Activated CD4-positive, alpha-beta T cell treated with anti-CD3 and anti-CD28 coated beads for 24 hours (primary cell): ENCODE measurements at places on chromosomes 13 and 19.

DNA sequence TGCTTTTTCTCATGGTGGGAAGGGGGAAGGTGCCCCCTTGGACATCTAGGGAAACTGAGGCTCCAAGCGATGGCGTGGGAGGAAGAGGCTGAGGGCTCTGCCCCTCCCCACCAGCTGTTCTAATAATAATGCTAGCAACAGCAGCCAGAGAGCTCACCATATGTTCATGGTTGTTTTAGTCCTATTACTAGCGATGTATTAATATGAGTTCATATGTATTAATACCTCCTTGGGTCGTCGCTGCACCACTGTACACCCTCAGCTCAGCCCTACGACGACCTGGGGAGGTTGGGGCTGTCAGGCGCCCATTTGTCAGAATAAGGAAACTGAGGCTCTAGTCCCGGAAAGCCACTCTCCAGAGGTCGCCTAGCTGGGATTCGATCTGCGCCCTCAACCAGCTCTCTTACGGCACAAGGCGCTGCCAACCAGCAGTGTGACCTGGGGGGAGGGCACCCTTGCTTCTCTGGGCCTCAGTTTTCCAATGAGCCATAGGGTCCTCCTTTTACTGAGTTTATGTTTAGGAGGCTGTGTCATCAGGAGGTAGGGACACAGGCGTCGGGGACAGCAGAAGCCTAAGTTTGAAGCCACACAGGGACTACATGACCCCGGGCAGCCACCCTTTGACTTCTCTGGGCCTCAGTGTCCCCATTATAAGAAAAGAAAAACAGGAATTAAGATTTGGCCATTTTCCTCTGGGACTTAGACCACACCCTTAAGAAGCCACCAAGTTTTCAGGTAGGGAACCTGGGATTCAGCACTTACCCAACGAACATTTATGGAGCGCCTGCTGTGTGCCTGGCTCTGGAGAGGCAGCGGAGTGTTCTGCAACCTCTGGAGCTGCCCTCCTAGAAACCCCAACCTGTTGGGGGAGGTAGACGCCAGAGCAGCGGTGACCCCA lies 664 bp downstream of the MAST3 start:
- DNase-seq = no peak

DNA sequence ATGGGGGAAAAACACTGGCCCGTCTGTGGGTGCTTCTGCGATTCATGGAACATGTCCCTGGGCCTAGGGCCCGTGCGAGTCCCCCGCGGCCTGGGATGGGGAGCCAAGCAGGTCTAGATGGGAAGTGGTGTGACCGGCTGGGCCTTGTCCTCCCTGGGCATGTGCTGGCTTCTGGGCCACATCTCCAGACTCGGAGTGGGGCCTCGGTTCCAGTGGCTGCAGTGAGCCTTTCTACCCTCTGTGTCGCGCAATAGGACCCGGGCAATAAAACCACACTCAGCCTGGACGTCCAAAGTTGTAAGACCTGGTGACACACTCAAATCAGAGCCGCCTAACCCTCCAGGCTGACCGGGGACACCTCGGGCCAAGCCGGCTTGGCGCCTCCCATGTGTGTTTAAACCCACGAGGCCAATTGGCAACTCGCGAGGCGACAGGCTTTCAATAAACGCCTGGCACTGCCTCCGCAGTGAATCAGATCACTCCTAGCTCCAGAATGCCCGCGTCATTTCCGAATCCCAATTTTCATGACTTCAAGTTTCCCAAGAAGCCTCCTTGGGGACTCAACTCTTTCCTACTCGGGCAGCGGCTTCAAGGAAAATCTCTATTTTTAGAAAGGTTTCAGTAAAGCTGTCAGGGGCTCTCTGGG lies 57.3 kb downstream of the KLF2 start:
- DNase-seq = no peak

GRCh38 chr13:23822252-23822824 lies 66.9 kb downstream of the MIPEP start:
- DNase-seq = no peak

- no peak for DNase-seq
Measured at GRCh38 chr13:60412909-60413616, 16.0 kb downstream of the TDRD3 start.

DNA sequence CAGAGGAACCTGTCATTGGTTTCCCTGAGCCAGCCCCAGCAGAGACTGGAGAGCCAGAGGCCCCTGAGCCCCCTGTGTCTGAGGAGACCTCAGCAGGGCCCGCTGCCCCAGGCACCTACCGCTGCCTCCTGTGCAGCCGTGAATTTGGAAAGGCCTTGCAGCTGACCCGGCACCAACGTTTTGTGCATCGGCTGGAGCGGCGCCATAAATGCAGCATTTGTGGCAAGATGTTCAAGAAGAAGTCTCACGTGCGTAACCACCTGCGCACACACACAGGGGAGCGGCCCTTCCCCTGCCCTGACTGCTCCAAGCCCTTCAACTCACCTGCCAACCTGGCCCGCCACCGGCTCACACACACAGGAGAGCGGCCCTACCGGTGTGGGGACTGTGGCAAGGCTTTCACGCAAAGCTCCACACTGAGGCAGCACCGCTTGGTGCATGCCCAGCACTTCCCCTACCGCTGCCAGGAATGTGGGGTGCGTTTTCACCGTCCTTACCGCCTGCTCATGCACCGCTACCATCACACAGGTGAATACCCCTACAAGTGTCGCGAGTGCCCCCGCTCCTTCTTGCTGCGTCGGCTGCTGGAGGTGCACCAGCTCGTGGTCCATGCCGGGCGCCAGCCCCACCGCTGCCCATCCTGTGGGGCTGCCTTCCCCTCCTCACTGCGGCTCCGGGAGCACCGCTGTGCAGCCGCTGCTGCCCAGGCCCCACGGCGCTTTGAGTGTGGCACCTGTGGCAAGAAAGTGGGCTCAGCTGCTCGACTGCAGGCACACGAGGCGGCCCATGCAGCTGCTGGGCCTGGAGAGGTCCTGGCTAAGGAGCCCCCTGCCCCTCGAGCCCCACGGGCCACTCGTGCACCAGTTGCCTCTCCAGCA lies 4.2 kb downstream of the ZNF574 start:
- no peak for DNase-seq

DNA sequence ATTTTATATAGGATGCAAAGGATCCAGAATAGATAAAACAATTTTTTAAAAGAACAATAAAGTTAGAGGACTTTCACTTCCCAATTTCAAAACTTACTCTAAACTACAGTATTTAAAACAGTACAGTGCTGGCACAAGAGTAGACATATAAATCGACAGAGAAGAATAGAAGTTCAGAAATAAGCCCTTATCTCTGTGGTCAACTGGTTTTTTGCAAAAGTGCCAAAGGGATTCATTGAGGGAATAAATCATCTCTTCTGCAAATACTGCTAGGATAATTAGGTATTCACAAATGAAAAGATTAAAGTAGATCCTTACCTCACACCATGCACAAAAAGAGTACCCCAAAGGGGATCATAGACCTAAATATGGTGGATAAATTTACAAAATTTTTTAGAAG lies 431.0 kb upstream of the HTR2A start:
- no peak for DNase-seq

- no peak for DNase-seq
Measured at GRCh38 chr13:80006940-80007339, 334.0 kb downstream of the SPRY2 start.

DNA sequence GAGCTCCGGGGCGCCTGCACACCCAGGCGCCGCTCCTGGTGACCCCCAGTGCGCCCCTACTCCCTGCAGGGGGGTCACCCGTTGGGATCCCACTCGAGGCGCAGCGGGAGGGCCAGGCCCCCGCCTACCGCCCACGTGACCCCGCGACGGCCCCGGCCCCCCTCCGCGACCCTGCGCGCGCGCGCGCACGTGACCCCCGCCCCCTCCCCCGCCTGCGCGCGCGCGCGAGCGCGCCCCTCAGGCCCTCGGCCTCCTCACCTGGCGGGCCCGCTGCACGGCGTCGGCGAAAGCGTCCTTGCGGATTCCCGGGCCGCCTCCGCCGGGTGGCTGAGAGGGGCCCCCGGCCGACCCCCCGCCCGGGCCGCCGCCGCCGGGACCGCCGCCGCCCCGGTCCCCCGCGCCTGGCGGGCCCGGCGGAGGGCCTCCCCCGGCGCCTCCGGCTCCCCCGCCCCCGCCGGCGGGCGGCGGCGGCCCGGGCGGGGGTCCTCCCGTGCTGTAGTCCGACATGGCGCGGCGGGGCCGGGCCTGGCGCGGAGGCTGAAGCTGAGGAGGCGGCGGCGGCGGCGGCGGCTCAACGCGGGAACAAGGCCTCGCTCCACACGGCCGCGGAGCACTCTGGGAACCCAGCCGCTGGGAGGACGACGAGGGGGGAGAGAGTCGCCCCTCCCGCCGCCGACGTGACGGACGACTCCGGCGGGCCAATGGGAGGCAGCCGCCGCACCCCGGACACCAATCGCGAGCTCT lies at the start of gene KHSRP:
TSS of gene KHSRP (minus strand) at position 617 of the 744 bp plus-strand sequence. CDS start at position 507, 110 bp downstream.
- DNase-seq = no peak

GRCh38 chr19:39194832-39195542 lies 1.8 kb upstream of the NCCRP1 start:
- no peak for DNase-seq

GRCh38 chr13:39374741-39375189 lies 228.2 kb downstream of the LHFPL6 start:
- DNase-seq = no peak

DNA sequence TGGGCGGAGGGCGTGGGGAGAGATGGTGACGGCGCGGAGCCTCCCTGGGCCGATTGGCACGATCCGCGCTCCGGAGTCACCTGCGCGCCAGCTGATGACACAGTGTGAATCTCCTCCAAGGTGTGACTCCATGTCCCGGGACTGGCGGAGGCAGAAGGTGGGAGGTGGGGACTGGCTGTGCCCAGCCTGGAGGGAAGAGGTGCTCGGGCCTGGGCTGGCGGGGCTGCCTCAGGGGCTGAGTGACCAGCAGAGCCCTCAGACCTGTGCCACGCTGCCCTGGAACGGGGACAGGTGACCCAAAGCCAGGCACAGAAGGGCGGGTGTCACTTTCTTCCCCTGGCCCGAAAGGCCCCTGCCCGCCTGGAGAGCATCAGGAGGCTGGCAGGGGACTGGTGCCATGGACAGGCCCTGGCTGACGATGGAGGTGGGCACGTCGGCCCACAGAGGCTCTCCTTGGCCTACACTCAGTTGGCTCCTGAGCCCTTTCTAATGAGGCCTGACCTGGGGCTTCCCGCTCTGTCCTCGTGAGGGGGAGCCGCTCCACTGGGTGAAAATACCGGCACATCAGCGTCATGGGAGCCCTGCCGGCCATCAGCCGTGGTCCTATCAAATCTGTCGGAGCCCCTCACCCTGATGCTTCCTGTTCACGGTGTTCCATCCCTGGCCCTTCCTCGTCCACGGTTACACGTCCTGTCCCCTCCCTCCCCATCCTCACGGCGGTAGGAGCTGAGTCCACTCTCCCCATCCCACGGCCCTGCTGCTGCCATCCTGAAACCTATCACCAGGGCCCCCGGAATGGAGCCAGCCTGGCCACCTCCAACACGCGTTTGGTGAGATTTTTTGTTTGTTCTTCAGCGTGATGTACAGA lies 75.6 kb downstream of the SPACA7 start:
- DNase-seq = no peak

- no peak for DNase-seq
Measured at GRCh38 chr13:27007166-27007565, 164.4 kb downstream of the USP12 start.

- no peak for DNase-seq
Measured at GRCh38 chr13:107466326-107467099, 748.8 kb downstream of the LIG4 start.

DNA sequence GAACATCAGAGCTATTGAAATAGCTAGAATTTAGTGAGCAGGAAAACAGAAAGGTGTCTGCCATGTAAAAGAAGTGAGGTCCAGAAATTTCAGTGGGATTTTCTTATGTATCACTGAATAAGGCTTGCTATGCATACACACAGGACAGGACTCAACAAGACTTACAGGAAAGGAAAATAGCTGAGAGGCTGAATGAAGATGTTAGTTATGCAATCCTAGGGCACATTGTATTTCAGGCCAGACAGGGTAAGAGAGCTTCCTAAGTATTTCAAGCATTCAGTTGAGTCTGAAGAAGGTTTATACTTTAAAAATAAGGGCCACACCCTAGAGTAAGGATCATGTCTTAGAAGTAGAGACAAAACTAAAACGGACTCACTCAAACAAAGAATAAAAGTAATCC lies 419.9 kb upstream of the PRR20A start:
- DNase-seq = no peak

DNA sequence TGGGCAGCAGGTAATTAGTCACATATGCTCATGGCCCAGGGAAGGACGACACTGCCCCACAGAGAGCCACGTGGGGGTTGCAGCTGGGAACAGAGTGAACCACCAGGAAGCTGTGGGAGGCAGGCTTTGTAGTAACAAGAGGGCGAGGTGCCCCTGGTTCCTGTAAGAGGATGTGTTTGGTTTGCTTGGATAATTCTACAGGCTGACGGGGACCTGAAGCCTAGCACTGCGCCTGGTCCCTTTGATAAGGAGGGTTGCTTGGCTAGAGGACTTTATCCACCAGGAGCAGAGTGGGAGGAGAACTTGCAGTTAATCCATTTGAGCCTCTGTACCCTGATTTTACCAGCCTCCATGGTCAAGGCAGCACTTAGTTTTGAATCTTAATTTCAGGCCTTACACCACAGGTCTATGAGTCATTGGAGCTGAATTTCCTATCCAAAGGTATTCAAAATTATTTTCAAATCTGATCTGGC lies 67.4 kb upstream of the CLDN10 start:
- DNase-seq = no peak

GRCh38 chr19:5914358-5914774 lies 312 bp downstream of the CAPS start:
- DNase-seq = no peak

DNA sequence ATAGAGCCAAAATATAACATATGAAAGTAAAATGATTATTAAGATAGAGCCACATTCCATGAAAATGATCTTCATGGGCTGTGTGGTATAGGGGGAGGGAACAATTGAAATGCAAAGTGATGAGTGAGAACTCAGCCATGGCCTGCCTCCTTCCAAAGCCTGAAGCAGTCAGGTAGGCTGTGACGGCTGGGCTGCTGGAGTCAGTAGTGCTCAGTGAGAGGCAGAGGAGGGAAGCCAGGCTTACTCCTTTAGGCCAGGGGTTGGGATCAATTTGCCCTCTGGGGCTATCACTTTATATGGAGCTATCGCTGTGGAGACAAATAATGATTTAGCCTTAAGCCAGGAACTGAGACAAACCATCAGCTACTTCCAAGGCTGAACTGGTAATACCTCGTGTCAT lies 654.9 kb downstream of the FGF9 start:
- no peak for DNase-seq

DNA sequence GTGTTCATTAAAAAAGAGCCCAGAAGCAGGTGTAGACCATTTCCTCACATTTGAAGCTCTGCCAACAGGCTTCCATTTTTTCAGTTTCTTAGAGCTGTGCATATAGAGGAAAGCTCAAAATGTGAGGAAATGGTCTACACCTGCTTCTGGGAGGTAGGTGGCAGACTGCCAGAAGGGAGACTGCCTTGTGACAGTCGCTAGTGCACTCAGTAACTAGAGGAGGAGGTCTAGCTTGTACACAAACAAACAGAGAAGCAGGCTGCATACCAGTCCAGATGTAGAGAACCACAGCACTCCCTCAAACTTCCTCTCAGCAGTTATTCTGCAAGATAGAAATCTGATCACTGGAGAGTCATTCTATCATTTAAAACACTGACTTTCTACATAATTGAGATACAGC lies 800.2 kb downstream of the EFNB2 start:
- DNase-seq = no peak
